Ascending aorta (tissue), 2 donors: ENCODE measurements at places on chromosomes 1 and 21.

DNA sequence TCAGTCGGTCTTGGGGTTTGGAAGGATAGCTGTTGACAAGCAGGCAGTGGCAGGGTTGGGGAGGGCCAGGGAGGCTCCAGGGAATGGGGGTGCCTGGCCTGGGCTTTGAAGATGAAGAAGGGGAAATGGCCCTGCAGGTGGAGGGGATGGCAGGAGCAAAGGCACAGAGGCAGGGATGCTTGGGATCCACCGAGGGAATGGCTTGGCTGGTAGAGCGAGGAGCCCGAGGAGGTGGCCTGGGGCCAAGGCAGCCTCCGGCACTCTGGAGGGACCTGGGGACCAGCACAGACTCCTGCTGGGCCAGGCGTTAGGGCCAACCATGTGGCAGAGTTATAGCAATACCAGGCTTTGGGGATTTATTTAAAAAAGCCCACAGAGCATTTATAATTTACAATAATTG is 62.9 kb upstream of the EDN2 start:
- H3K4me3 ChIP-seq: no peak overlapping the region
- no peak overlapping the region for H3K27ac ChIP-seq
- H3K27me3 ChIP-seq: no peaks in the 10 kb centered on the region
- no peaks in the 10 kb centered on the region for H3K4me1 ChIP-seq
- no peaks in the 10 kb centered on the region for H3K36me3 ChIP-seq
- peak; percentile 46 for DNase-seq

DNA sequence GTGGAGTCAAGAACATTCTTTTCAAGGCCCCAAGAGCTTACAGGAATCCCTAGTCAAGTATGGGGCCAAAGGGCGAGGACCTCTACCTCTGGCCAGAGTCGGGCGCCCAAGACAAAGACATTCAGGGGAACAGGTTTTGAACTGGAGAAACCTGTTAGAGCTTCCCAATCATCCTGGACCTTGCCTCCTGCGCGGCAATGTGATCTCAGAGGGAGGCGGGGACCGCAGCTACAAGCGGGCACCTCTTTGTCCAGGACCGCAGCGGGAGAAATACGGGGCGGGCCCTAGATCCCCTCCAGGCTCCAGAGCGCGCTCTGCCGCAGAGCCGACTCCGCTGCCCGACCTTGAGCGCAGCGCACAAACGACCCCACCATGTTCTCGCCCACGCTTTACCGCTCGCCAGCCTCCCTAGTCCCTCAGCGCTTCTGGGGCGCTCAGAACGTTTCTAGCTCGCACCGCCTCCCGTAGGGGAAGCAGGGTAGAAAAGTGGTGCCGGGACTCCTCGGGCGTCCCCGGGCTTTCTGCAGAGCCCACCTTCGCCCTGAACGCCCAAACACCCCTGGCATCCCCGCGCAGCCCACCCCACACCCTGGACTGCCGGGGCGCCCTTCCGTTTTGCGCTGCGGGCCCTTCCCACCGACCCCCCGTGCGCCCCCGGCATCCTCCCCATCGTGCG is 28.1 kb downstream of the RABIF start:
- no peaks in the 10 kb centered on the region for H3K27me3 ChIP-seq
- DNase-seq: peak; percentile 66
- peaks cover 5% of the 10 kb centered on the region for H3K4me1 ChIP-seq
- peak overlapping the region; percentile 89 for H3K4me3 ChIP-seq
- no peak overlapping the region for H3K27ac ChIP-seq
- H3K36me3 ChIP-seq: no peaks in the 10 kb centered on the region

DNA sequence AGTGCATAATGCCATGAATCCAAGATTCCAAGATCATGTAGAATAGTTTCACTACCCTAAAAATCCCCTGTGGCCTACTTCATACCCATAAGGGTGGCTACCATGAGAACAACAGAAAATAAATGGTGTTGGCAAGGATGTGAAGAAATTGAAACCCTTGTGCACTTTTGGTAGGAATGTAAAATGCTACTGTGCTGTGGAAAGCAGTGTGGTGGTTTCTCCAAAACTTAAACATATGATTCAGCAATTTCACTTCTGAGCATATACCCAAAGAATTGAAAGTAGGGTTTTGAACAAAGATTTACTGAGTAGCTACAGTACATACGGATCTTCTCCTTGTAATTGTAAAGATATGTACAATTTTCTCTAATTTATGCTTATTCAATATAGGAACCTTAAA is 16.0 kb downstream of the FNBP1L start:
- no peak overlapping the region for H3K4me3 ChIP-seq
- no peak overlapping the region for H3K27ac ChIP-seq
- H3K27me3 ChIP-seq: no peaks in the 10 kb centered on the region
- DNase-seq: no peak
- H3K4me1 ChIP-seq: no peaks in the 10 kb centered on the region
- H3K36me3 ChIP-seq: no peaks in the 10 kb centered on the region

DNA sequence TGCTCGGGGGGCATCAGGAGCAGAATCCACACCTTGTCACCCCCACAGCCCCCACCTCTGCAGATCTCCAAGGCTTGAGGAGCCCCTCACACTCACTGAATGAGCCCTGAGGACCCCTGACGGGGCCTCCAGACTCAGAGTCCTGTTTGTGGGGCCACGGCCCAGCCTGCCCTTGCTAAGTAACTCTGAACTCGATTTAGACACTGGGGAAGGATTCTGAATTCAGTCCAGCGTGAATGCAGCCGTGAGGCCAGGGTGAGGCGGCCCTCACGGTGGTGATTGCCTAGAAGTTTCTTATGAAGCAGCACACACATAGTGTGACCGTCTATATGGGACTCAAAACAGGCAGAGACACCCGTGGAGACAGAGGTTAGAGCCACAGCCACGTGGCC is 58.9 kb upstream of the ADARB1 start:
- H3K36me3 ChIP-seq: no peaks in the 10 kb centered on the region
- peaks cover 48% of the 10 kb centered on the region for H3K4me1 ChIP-seq
- DNase-seq: no peak
- no peaks in the 10 kb centered on the region for H3K27me3 ChIP-seq

GRCh38 chr1:21118167-21118566 is 58.5 kb downstream of the EIF4G3 start:
- DNase-seq: no peak
- H3K27me3 ChIP-seq: no peaks in the 10 kb centered on the region
- H3K4me1 ChIP-seq: no peaks in the 10 kb centered on the region
- no peaks in the 10 kb centered on the region for H3K36me3 ChIP-seq

GRCh38 chr1:33292726-33293340 is 28.1 kb downstream of the A3GALT2 start:
- peaks cover 23% of the 10 kb centered on the region for H3K36me3 ChIP-seq
- H3K27ac ChIP-seq: peak overlapping the region; percentile 66
- no peak overlapping the region for H3K4me3 ChIP-seq

GRCh38 chr1:53310847-53311681 is 16.8 kb downstream of the LRP8 start:
- DNase-seq: no peak
- H3K4me1 ChIP-seq: peaks cover 6% of the 10 kb centered on the region
- H3K27ac ChIP-seq: no peak overlapping the region
- H3K36me3 ChIP-seq: no peaks in the 10 kb centered on the region
- H3K4me3 ChIP-seq: no peak overlapping the region
- no peaks in the 10 kb centered on the region for H3K27me3 ChIP-seq

DNA sequence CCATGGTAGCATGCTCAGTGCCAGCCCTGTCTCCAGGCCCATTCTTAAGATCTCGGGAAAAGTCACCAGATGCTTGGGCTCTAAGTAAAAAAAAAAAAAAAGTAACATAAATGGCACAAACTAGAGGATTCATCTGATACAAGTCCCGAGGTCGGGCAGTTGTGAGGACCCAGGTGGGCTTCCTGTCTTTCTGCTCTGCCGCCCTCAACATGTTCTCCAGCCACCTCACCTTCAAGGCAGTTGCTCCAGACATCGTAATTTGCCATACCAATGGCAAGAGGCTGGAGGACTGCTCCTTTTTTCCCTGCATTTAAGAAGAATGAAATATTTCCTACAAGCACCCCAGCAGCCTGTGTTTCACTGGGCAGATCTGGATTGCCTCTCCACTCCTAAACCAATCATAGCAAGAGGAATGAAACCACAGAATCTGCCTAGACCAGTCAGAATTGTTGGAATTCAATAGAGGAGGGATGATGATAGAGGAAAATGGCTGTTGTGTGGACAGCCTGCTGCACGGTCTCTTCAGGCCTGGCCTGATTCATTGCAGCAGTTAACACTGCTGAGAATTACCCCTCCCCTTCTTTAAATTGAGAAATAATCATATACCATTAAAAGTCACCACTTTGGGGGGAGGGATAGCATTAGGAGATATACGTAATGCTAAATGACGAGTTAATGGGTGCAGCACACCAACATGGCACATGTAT is 5.4 kb downstream of the HMGN2 start:
- no peak for DNase-seq
- no peaks in the 10 kb centered on the region for H3K27me3 ChIP-seq
- H3K4me3 ChIP-seq: no peak overlapping the region
- H3K36me3 ChIP-seq: peaks cover 25% of the 10 kb centered on the region

- H3K4me3 ChIP-seq: no peak overlapping the region
- H3K4me1 ChIP-seq: no peaks in the 10 kb centered on the region
- no peak for DNase-seq
- H3K36me3 ChIP-seq: no peaks in the 10 kb centered on the region
These were observed 124.9 kb downstream of the KCNK1 start for GRCh38 chr1:233738850-233739249.
